ENCODE measurements at places on chromosomes 16 and 17.

GRCh38 chr16:82070656-82071369 lies 35.8 kb downstream of the HSD17B2 start:
- no peak for DNase-seq

- no peak for DNase-seq
Measured at GRCh38 chr17:81310949-81311550, 15.9 kb upstream of the SLC38A10 start.

GRCh38 chr17:75525806-75526554 lies 483 bp downstream of the LLGL2 start:
- no peak for DNase-seq

DNA sequence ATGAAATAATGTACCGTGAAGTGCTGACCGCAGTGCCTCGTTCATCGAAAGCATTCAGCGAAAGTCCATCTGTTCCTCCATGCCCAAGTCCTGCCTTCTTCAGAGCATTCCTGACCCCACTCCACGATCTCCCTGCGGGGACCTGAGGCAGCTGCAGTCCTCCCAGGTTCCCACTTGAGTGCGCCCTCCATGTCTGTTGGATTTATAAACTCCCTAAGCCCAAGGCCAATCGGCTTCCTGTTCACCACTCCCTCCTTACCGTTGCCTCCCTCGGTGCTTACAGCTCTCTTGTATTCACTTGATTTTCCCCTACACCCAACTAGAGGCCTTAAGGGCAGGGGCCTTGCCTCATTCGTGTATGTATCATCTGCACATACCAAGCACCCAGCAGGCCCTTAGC lies 2.8 kb downstream of the RAD51D start:
- no peak for DNase-seq

- DNase-seq, result no peak
Measured at GRCh38 chr17:48795444-48796162, 21.4 kb downstream of the TTLL6 start.

GRCh38 chr16:71895679-71896365 lies 491 bp downstream of the IST1 start:
- DNase-seq, result peak; percentile 29

- no peak for DNase-seq
Measured at GRCh38 chr16:68900009-68900408, 56.7 kb downstream of the TANGO6 start.

Data from NCI-H524 (cell line).